Motor neuron (in vitro differentiated cells): ENCODE measurements at places on chromosomes 13 and 19. TPM values are rescaled to one million over a fixed set of nuclear protein-coding genes. Genes with fewer than 3 reads are reported as not detected.
A peak's percentile ranks its signal among the peaks of the same experiment; 100 is the strongest.

The CGB5 gene
- 0.32 TPM in 1 of 2 replicates, not detected in the other for total RNA-seq

The CATSPERD gene
- not detected in 2 replicates for total RNA-seq

The PRSS57 gene
- total RNA-seq: not detected in 2 replicates

DNA sequence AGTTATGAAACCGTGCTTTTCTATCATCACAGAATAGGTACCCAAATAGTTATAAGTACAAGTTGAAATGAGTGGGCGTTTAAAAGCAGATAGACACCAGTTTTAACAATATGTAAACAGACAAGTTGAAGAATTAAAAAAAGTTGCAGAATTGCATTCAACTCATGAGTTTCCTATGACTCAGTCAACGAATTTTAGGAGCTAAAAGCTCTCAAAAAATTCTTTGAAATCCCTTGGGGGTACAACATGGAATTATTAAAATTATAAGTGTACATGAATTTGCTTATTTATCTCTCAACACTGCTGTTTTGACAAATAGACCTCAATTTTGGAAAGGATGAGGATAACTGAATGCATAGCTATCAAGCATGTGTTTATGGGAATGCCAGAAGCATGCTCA, 693.4 kb downstream of the PCDH9 start:
- no peak for ATAC-seq

The FXYD3 gene
- 1.6 and 1.9 TPM in 2 replicates for total RNA-seq

The WDR88 gene
- 0.71 and 0.81 TPM in 2 replicates for total RNA-seq

DNA sequence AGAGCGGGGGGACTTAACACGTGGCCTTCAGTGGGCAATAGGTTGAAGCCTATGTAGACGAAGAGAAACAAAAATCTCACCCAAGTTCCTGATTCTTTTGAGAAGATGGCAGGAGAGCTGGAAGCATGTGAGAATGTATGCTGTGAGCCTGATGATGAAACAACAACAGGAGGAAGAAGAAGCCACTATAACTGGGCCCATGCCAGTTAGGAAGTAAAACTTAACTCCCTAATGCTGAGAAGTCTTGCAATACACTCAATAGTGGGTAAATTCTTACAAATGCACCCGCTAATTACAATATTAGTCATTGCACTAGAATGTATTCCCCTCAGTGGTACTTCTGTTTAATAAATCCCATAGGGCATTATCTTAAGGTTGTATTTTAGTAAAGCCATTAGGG, 9.1 kb downstream of the PCDH17 start:
- no peak for ATAC-seq

DNA sequence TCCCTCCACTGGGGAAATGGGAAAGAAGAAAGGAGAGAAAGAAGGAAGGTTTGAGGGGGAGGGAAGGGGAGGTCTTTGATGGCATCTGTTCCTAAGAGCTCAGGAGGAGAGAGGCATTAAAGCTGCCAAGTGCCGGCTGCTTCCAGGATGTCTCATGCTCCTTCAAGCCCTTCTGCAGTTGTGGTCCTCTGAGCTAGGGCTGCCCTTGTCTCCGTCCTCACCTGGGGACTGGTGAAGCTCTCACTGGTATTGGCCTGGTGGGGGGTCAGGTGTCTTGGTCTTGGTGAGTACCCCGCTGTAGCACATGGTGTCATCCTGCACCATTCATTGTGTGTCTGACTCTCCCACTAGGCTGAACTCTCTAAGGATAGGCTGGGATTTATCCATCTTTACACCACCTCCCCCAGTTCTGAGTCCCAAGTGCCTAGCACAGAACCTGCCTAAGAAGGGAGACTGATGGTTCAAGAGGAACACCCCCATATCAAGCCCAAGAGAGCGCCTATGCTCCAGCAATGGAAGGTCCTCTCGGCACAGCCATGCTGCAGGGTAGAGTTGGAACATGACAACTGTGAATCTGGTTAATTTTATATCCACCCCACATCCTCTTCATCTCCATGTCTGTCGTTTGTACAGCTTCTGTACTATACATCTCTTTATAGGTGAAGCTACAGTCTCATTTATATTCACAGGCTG, 83.7 kb downstream of the AKAP11 start:
- no peak for ATAC-seq

The SERTM1 gene
- 38.2 and 41.2 TPM in 2 replicates for total RNA-seq

DNA sequence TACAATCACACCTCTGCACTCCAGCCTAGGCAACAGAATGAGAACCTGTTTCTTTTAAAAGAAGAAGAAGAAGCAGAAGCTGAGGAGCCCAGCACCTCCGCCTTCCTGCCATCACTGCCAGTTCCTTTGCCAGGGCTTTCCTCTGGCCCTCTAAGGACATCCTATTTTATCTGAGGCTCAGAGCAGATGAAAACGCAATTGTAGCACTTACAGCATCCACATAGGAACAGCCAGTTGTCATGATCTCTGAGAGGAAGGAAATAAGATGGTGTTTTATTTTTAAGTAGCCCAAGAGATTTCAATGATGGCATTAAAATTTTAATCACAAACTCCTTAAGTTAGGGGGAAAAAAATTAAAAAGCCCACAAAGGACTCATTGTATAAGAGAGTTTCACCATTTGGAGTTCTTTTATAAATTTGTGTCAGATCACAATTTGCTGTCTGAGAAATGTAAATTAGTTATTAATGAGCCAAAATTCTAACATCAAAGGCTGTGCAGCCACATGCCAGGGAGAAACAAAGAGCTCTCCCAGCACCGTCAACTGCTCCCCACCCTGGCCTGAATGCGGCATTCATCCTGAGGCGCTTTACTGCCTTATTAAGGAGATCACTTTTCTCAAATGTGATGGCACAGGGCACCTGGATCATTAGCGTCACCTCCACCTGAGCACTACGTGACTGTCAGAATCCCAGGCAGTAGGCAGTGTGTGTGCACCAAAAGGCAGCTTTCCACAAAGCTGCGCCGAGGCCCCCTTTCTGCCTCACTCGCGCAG, 393.0 kb downstream of the FOXO1 start:
- no peak for ATAC-seq

GRCh38 chr13:97359181-97360057, 74.5 kb upstream of the RAP2A start:
- ATAC-seq: peak; percentile 89

GRCh38 chr13:67771106-67771505, 541.0 kb upstream of the PCDH9 start:
- no peak for ATAC-seq

DNA sequence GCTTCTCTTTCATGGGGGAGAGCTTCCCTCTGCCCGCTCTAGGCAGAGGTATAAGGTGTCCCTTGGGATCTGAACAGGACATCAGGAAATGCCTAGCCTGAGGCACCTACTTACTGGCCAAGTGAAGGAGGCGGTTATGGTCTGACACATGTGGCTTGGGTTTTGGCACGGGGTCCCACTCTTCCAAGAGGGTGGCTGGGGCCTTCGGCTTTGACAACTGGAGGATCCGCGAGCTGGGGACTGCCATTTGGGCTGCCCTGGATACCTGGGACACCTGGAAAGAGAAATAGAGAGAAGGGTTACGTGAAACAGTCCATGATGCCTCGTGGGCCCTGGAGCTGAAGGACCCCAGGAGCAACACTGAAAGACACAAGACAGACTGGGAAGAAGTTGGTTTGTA, 22.4 kb upstream of the MIER2 start:
- no peak for ATAC-seq

The BRCA2 gene
- 1.1 and 1.6 TPM in 2 replicates for total RNA-seq

The FPR3 gene
- total RNA-seq: 0.33 and 0.39 TPM in 2 replicates

DNA sequence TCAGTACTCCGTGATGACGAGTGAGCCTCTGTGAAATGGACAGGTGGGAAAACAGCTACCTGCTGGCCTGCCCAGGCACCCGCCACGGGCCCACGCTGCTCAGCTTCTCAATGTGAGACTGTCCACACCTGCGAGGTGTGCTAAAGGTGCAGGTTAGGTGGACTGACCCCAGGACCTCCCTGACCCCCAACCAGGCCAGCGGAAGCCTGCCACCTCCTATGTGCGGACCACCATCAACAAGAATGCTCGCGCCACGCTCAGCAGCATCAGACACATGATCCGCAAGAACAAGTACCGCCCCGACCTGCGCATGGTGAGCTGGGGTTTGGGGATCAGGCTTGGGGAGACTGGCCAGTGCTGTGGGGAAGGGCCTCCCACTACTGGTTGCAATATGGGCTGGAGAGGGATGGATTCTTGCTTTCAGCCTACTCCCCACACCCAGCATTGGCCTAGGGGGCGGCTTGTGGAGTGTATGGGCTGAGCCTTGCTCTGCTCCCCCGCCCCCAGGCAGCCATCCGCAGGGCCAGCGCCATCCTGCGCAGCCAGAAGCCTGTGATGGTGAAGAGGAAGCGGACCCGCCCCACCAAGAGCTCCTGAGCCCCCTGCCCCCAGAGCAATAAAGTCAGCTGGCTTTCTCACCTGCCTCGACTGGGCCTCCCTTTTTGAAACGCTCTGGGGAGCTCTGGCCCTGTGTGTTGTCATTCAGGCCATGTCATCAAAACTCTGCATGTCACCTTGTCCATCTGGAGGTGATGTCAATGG, 2.2 kb downstream of the RPL28 start:
- no peak for ATAC-seq

The MYPOP gene
- 2.0 and 2.8 TPM in 2 replicates for total RNA-seq

The ZNF14 gene
- total RNA-seq: 13.3 and 13.9 TPM in 2 replicates

- ATAC-seq: peak; percentile 65
Observed at GRCh38 chr19:45352914-45353796, 12.6 kb downstream of the KLC3 start.

The MBD3L3 gene
- 3.2 TPM in 1 of 2 replicates, not detected in the other for total RNA-seq

DNA sequence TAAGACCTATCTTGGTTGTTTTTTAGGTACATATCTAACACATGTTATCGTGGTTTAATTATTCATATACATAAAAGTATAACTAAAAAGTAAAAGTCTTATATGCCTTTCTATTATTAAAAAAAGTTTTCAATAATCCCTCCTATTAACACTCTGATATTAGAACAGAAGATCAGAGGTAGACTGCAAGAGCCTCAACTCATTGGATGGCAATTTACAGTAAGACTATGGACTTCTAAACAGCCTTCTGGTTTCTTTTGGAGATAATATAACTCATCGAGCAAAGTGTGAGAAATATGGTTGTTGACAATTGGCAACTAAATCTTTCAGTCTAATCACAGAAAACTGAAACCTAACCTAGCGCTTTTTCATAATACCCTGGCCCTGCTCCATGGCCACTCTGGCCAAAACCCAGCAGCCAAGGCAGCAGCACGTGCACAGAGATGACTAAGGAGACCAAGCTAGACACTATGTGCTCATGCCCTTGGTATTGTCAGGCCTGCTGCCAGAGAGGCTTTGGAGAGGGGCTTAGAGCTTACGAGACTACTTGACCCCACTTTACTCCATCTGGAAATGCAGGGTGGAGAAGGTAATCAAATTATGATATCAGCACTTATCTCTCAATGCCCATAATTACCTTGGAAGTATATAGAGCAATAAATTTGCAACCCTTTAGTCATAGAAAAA, 40.6 kb upstream of the EEF1AKMT1 start:
- no peak for ATAC-seq

DNA sequence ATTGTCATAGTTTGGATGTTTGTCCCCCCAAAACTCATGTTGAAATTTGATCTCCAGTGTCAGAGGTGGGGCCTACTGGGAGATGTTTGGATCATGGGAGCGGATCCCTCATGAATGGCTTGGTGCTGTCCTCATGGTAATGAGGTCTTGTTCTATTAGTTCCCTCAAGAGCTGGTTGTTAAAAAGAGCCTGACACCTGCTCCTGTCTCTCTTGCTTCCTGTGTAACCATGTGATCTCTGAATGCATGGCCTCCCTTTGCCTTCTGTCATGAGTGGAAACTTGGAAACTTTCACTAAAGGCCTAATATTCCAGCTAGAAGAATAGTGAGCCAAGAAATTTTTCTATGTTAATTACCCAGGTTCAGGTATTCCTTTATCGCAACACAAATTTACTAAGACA, 311.4 kb upstream of the ATXN8OS start:
- ATAC-seq: no peak

DNA sequence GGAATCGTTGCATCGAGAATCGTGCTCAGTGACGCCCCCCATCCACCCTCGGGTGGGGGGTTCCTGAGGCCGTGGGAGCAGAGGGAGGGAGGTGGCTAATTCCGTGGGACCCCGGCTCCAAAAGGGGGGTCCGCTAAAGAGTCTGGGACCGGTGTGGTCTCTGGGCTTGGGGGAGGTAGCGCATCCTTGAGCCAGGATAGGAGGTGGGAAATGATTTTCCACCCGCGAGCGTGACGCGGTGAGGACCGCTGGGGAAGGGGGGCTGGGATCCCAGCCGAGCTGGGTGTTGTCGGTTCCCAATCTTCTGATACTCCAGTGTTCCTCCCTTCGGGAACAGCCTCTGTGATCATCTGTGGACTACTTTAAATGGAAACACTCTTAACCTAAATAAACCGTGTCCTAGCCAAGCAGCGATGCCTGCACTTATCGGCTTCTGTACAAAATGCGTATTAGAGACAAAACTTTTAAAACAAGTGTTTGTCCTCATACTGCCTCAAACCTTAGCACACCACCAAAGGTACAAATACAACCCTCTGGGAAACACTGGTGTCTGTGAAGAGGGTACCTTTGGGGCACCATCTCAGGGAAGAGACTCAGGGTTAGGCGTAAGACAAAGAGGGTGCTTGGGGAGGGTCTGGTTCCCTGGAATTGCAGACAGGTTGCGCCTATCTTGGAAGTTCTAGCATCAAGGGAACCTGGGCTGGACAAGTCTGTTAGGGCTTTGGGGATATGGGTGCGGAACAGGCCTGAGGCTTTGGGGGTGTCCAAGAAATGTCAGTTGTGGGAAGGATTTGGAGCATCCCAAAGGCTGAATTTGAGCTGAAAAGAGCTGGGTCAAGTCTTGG, 16.0 kb downstream of the KCNC3 start:
- no peak for ATAC-seq

GRCh38 chr19:28019371-28019770, 1193.6 kb downstream of the UQCRFS1 start:
- no peak for ATAC-seq

The PLPPR2 gene
- 32.5 and 42.3 TPM in 2 replicates for total RNA-seq

DNA sequence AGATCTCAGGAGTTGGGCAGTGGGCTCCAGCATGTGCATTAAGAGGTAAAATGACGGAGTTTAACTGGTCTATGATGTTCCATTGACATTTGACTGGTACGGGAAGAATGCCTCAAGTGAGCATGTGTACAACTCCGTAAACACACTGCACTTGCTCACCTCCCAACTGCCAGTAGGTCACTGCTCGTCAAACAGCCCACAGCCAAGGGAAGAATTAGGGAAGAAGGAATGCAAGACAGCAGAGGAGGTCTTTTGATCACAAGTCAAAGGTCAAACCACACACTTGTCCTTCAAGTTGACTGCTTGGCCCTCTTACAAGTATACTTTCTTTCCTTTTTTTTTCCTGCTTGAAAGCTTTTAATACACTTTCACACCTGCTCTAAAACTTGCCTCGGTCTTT, 236.7 kb downstream of the B3GLCT start:
- ATAC-seq: no peak

- ATAC-seq: no peak
Observed at GRCh38 chr19:54352546-54352945, 12.2 kb downstream of the LAIR1 start.
